ENCODE measurements at places on chromosomes 4 and X. TPM values are rescaled to one million over a fixed set of nuclear protein-coding genes. Genes with fewer than 3 reads are reported as not detected.

The SETD7 gene
- total RNA-seq: 44.0 TPM

The CT45A10 gene
- total RNA-seq: not detected

DNA sequence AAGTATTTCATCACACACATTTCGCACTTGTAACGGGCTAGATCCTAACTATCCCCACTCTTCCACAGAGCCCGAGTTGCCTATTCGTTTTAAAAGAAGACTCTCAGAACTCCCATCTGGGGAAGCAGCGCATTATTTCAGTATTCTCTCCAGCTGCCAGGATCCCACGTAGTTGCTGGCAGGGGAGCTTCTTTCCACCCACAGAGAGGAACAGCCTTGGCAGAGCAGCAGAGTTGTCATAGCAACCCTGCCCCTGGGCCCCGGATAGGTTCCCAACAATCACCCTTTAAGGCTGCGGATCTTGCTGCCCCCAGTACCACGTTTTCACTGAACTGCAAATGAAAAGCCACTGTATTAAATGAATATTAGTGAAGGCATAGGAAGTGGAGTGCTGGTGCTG is 106.7 kb downstream of the GPM6A start:
- no peak for DNase-seq

DNA sequence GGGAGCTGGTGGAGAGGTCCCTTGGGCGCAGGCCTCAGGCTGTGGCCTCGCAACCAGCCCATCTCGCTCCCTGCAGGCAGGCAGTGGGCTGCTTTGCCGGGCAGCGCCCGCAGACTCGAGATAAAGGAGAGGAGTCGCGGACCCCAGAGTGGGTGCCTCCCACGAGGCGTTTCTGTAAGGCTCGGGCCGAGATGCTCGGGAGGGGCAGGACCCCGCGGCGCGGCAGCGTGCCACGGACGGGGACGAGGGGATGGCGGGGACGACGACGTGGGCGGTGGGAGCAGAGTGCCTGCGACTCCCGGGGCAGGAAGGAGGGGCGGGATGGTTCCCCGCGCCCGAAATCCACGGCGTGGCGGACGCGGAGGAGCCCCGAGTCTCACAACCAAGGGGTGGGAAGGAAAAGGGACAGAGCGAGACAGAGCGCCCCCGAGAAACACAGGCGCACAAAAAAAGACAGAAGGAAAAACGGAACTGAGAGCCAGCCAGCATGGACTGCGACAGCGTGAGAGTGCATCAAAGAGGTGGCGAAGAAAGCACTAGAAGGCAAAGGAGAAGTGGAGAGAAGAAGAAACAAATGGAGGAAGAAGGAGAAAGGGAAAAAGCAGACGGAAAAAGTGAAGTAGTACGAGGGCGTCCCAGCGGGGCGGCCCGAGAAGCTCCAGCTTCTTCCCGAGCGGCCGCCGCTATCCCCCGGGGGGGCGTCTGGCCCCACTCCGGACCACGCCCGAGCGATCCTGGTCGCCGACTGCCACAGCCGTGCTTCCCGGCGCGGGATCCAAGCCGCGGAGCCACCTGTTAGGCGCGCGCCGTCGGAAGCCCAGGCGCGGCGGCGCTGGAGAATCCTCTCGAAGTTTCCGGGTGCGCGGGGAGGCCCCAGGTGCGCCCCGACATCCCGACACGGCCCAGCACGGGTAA is 1.5 kb downstream of the BEND4 start:
- no peak for DNase-seq

The N4BP2 gene
- 4.2 TPM for total RNA-seq

Data from right lobe of liver (tissue), 6 donors.